Naive thymus-derived CD4-positive, alpha-beta T cell (primary cell): ENCODE measurements at places on chromosomes 6 and 20. TPM values are rescaled to one million over a fixed set of nuclear protein-coding genes. Genes with fewer than 3 reads are reported as not detected.

The TAAR6 gene
- total RNA-seq, result not detected in 2 replicates

The DACT2 gene
- total RNA-seq, result 0.65 and 0.66 TPM in 2 replicates

The PDRG1 gene
- total RNA-seq, result 11.4 and 12.4 TPM in 2 replicates

The CCDC170 gene
- 0.56 TPM for total RNA-seq

The BFSP1 gene
- total RNA-seq, result not detected

The MYLK4 gene
- 0.24 and 0.36 TPM in 2 replicates for total RNA-seq

The FOXC1 gene
- not detected for total RNA-seq

The AGER gene
- total RNA-seq, result 32.6 TPM

The SIGLEC1 gene
- total RNA-seq, result 1.3 TPM

The SIM1 gene
- not detected for total RNA-seq

The TMEM151B gene
- not detected for total RNA-seq

The EPPIN gene
- not detected for total RNA-seq
